ENCODE measurements at places on chromosomes 4 and X.

GRCh38 chrX:103789004-103789403, 12.4 kb downstream of the PLP1 start:
- DNase-seq, result no peak

GRCh38 chrX:39815631-39816030, 282.1 kb downstream of the BCOR start:
- no peak for DNase-seq

DNA sequence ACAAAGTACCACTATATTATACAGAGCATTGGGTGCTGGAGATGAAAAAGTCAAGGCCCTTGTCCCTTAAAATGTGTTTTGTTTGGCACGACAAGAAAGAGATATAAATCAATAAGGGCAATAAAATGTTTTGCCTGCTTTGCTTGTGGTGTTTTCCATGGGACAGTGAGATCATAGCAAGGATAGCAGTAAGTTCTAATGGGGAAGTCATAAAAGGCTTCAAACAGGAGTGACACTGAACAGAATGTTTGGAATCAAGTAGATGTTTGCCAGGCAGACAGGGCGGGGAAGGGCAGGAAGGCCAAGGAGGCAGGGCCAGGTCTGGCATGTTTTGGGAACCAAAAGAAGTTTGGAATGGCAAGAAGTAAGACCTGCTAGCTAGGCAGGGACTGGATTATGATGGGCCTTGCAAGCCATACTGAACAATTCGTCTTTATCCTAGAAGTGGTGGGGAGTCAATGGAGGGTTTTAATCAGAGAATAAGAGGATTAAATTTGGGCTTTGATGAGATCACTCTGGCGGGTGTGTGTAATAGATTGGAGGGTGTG, 16.4 kb downstream of the FGF2 start:
- no peak for DNase-seq

DNA sequence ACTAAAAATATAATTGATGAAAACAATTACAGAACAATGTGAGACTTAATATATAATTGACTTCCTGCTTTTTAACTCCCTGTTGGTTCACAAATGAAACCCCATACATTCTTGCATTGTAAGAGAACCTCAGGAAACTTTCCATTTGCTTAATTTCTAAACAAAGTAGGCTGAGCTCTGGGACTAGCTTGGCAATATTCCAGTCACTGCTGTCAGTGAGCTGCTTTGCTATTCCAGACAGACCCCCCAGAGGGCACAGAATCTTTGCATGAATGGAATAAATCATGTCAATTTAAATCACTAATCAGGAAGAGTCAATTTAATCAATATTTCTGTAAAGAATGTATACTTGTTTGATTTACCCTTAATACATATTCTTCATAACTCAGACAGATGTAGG, 110.6 kb downstream of the NEXMIF start:
- DNase-seq, result no peak

DNA sequence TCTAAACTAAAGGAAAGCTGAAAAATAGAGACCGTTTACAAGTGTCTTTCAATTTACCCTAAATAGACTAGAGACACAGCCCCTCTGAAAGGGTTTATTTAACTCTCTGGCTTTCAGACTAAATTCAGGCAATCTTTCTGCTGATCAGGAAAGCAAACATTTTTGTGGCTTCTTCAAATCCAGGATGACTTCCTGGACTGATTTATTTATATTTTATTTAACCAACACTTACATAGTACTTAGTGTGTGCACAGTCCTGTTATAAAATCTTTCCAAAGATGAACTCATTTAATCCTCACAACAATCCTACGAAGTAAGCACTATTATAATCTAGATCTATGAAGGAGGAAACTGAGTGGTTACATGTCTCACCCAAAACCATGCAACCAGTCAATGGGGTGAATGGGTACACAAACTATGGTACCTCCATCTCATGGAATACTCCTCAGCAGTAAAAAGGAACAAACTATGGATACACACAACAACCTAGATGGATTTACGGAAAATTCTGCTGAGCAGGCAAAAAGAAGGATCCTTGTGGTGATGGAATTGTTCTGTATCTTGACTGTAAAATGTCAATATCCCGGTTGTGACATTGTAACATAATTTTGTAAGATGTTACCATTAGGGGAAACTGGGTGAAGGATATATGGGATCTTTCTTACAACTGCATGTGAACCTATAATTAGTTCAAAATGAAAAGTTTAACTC, 64.1 kb upstream of the MAMLD1 start:
- DNase-seq, result no peak

DNA sequence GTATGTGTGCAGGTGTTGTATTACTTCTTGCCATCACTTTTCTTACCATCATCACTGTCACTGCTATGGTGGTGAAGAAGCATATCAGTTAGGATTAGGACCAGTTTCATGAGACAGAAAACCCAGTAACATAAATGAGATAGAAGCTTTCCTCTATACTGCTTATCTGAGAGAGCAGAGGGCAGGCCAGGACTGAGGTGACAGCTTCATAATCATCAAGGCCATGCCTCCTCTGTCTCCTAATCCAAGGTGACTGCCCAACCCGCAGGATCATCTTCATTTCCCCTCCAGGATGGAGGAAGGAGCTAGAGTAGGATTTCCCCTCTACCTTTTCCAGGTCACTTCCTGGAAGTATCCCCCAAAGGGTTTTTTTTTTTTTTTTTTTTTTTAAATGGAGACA, 35.4 kb downstream of the TMEM131L start:
- DNase-seq, result no peak
